ENCODE measurements at places on chromosomes 5 and 9. TPM values are rescaled to one million over a fixed set of nuclear protein-coding genes. Genes with fewer than 3 reads are reported as not detected.

GTF3C4 gene
- total RNA-seq = 9.6 TPM

GABRA6 gene
- not detected for total RNA-seq

DNA sequence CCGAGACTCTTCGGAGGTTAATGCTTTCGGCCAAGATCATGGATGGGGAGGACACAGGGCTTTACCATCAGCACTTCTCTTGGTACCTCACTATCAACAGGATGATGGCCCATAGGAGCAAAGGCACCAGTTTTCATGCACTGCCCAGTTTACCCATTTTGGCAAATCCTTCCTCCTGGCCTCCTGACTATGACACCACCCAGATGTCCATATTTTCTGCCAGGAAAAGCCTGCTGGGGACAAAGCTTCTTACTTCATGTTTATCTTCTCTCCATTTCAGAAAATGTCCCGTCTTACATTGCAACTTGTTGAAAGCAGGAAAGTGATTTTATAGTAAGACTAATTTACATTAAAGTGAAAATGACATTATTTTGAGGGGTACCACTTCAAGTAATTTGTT is 61.4 kb upstream of the GAS1 start:
- H3K36me3 ChIP-seq = no peaks in the 10 kb centered on the region
- H3K27me3 ChIP-seq = no peaks in the 10 kb centered on the region
- DNase-seq = no peak
- no peak overlapping the region for H3K4me3 ChIP-seq
- H3K4me1 ChIP-seq = no peaks in the 10 kb centered on the region
- no peak overlapping the region for H3K27ac ChIP-seq

DNA sequence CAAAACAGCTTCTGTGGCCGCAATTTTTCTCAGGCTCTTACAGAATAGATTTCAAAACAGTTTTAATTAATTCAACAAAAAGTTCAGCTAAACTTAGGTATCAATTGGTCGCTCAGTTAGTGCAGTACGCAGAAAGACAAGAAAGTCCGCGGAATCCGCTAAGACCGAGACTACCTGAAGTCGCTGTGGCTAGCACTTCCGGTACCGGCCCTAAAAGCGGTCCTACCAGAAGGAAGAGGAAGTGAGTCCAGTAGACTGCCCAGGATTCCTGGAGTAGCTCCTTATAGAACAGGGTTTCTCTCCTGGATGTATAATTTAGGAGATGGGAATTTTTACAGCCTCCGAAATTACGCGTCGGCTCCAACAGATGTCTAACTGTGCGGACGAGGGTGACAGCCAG is 16.6 kb upstream of the PCDHB2 start:
- no peaks in the 10 kb centered on the region for H3K4me1 ChIP-seq
- no peaks in the 10 kb centered on the region for H3K36me3 ChIP-seq
- H3K27ac ChIP-seq = no peak overlapping the region
- DNase-seq = no peak
- peaks cover 4% of the 10 kb centered on the region for H3K27me3 ChIP-seq

ASPN gene
- total RNA-seq = not detected

PCDHA1 gene
- not detected for total RNA-seq

GRCh38 chr5:143168921-143169810 is 234.3 kb downstream of the NR3C1 start:
- H3K27ac ChIP-seq = no peak overlapping the region
- no peaks in the 10 kb centered on the region for H3K4me1 ChIP-seq
- H3K4me3 ChIP-seq = no peak overlapping the region
- DNase-seq = no peak
- H3K36me3 ChIP-seq = no peaks in the 10 kb centered on the region

GRCh38 chr5:15285901-15286583 is 213.9 kb upstream of the FBXL7 start:
- no peaks in the 10 kb centered on the region for H3K4me1 ChIP-seq
- H3K4me3 ChIP-seq = no peak overlapping the region
- H3K27me3 ChIP-seq = no peaks in the 10 kb centered on the region
- no peaks in the 10 kb centered on the region for H3K36me3 ChIP-seq
- no peak for DNase-seq

RHOBTB3 gene
- total RNA-seq = 3.8 TPM

DNA sequence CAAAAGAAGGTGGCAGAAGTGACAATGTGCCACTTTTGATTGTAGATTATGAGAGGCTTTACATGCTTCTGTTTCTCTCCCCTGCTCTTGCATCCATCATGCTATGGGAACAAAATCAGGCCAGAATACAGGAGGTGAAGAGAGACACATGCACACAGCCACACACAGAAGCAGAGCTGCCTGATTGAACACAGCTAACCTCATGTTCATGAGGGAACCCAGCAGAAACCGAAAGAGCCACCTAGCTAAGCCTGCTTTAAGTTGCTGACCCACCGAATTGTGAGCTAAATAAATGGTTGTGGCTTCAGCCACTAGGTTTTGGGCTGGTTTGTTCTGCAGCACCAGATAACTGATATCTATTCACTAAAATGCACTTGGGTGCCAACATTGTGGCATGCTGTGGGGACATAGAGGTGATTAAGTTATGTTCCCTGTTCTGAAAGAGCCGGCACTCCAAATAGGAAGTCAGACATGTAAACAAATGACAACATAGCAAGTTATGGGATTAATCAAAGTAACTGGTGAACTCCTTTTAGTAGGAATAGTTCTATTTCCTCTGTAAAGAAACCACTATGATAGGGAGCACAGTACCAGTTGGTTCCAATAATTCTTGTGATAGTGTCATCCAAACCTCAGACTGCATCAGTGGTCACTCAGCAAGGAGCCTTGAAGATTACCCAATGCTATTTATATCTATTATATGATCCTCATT is 93.6 kb upstream of the TNC start:
- H3K4me3 ChIP-seq = no peak overlapping the region
- H3K4me1 ChIP-seq = no peaks in the 10 kb centered on the region
- no peak for DNase-seq
- no peak overlapping the region for H3K27ac ChIP-seq

Data from CD4-positive, alpha-beta T cell (primary cell).